Large intestine (tissue), 12 donors: ENCODE measurements at places on chromosomes 5 and 9.
A peak's percentile ranks its signal among the peaks of the same experiment; 100 is the strongest.

DNA sequence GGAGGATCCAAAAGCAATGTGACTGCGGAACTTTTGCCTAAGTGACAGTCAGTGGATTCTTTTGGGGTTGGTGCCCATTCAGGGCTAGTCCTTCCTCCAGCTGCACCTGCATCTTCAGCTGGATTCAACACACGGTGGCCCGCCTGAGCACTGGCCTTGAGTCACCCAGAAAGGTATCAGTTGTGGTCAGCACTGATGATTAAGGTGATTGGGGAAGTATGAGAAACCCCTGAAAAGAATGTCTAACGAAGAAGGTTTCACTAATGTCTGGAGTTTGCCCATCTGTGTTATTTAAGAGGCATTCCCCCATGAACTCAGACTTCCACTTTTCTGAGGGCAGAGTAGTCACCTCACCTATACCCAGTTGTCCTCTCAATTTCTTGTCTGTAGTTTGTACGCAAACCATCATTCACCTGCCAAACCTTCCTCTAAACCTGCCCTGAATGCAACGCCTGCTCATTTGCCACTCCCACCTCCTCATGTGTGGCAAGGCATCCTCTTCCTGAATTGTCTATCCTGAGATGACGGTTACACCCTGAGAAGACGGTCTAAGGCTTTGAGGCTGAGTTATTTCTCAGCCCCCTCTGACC, 27.2 kb downstream of the CSF2 start:
- no peak for DNase-seq

GRCh38 chr5:139755892-139756671, 39.5 kb upstream of the PSD2 start:
- peak; percentile 71 for DNase-seq

DNA sequence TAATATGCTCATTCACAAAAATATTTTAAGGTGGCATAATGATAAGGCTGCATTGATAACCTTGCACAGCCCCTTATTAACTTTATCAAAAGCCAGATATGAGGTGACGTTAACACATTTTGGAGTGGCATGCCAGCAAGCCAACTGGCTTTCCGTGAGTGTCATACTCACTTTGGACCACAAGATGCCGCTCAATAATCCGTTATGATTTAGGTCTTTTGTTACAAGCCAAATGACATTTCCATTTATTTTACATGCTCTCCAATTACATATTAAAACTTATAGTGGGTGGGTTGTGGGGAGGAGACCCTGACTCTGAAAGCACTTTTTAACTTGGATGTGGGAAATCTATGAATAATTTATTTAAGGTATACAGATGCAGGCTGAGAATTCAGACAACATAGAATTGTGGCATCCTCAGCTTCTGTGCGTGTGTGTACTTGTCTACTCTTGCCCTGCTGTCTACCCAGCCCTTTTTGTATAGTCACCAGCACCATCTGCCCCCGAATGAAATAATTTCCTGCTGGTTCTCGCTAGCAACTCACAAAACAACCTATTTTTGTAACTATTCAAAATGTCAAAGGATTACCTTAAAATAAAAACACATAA, 305.1 kb downstream of the PSAT1 start:
- DNase-seq: no peak

- DNase-seq: no peak
Measured at GRCh38 chr5:167944121-167944852, 347.2 kb upstream of the WWC1 start.

- DNase-seq: peak; percentile 80
Measured at GRCh38 chr9:27665136-27665535, 91.9 kb upstream of the C9orf72 start.

DNA sequence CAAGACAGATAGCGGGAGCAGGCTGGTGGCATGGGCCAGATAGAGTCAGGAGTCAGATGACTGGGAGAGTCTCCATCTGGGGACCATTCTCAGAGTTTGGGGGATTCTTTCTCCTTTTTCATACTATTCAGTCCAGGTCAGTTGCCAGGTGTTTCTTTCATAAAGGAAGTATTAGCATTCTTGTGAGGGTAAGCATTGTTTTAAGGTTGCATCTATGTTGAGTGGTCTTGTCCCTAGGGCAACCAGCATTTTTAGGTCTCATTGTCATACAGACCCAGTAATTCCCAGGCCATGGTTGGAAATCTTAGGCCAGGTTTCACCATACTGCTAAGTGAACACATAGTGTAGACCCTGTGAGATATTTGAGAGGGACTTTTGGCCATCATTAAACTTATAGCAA, 122.3 kb upstream of the POC5 start:
- DNase-seq: no peak

DNA sequence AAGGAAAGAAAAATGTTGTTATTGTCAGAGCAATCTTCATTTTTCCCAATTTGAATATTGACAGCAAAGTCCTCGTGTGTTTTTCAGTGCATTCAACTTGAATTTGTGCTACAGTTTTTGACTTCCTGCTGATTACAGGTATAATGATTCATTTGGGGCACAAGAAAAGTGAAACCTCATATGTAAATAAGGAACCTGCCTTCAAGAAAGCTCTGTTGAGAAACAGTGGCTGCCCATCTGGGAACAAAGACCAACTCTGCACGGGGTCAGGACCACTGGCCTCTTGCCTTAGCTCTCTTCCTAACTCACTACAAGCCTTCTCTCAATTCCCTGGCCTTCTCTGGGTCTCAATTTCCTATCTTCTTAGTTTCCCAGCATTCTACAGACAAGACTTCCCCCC, 21.0 kb downstream of the TIMD4 start:
- peak; percentile 30 for DNase-seq

GRCh38 chr5:145470396-145470979, 364.7 kb downstream of the PRELID2 start:
- DNase-seq: no peak

DNA sequence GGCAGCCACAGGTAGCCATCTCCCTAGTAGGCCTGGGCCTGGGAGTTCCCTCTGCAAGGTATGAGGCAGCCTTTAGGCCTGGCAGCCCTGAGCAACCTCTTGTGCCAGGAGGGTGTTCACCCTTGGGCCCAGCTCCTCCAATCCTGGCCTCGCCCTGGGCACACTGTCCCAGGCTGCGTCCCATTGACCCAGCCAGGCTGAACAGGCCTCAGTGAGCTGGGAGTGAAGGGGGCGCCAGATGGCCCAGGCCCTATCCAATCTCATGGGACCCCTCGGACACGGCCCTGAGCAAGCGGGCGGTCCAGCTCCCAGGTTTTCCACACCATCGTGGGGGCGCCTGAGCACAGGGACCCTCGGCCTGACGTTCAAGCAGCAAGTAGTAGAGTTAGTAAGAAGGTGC, 14.5 kb downstream of the SH3GLB2 start:
- DNase-seq: no peak

DNA sequence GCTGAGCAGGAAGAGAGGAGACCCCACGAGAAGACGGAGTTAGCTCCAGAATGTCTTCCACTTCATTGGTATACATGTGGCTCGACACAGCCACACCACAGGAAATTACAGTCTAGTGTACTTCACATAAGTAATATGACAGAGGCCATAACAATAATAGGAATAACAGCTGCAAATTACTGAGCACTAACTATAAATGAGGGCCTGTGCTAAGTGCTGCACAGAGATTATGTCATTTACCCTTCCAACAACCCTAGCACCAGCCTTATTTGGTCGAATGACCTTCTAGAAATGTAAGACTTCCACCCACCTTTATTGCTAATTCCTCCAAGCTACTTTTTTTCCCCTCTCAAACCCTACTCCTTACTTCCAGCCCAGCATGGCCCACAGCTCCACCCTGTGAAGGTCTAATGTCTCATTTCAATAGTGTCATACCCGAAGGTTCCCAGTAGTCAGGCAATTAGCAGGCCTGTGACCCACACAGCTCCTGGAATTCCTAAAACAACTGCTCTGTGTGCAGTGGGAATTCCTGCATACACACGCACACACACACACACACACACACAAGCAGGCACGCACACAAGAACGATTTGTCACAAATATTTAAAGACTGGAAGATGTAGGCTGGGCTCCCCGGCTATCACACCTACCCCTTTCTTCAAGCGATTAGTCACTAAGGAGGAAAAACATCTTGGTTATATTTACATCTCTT, 134.5 kb downstream of the FRMD3 start:
- DNase-seq: no peak

GRCh38 chr9:136133191-136133958, 14.7 kb upstream of the TMEM250 start:
- DNase-seq: no peak
